ENCODE measurements at places on chromosomes 5 and 9. TPM values are rescaled to one million over a fixed set of nuclear protein-coding genes. Genes with fewer than 3 reads are reported as not detected.

Gene TMEM232
- 0.79 TPM for total RNA-seq

Gene SLC34A1
- total RNA-seq = not detected

Gene LURAP1L
- total RNA-seq = 56.5 TPM

Gene RUFY1
- total RNA-seq = 32.9 TPM

Gene ACSL6
- 0.13 TPM for total RNA-seq

Gene NDST1
- 17.1 TPM for total RNA-seq

Gene LCN15
- not detected for total RNA-seq

Gene C9orf152
- under 0.01 TPM for total RNA-seq

Gene HRH2
- total RNA-seq = not detected

Gene NUDCD2
- 7.3 TPM for total RNA-seq

Gene SLC36A2
- not detected for total RNA-seq

Gene P4HA2
- 190 TPM for total RNA-seq
